Sigmoid colon (tissue), 7 donors: ENCODE measurements at places on chromosomes 1 and 21. TPM values are rescaled to one million over a fixed set of nuclear protein-coding genes. Genes with fewer than 3 reads are reported as not detected.

- H3K27ac ChIP-seq: no peak overlapping the region
- no peak for DNase-seq
- no peaks in the 10 kb centered on the region for H3K4me1 ChIP-seq
- no peak overlapping the region for H3K4me3 ChIP-seq
- H3K27me3 ChIP-seq: no peaks in the 10 kb centered on the region
Observed at GRCh38 chr1:235806123-235806522, 60.6 kb downstream of the LYST start.

- H3K4me1 ChIP-seq: no peaks in the 10 kb centered on the region
- H3K27me3 ChIP-seq: no peaks in the 10 kb centered on the region
- DNase-seq: no peak
- H3K36me3 ChIP-seq: no peaks in the 10 kb centered on the region
- no peak overlapping the region for H3K4me3 ChIP-seq
Observed at GRCh38 chr1:235960809-235961208, 94.1 kb upstream of the LYST start.

DNA sequence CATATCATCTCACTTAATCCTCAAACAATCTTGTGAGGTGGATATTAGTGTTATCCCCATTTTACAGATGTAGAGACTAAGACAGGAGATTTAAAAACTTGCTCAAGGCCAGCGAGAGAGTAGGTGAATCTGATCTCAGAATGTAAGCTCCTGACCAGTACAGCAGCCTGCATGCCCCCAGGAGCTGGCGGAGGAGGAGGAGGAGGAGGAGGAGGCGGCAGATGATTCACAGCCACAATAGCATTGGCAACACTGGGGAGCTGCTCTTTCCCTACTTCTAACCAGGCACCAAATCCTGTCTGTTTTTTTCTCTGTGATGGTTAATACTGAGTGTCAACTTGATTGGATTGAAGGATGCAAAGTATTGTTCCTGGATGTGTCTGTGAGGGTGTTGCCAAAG lies 243.2 kb downstream of the ATG4C start:
- H3K36me3 ChIP-seq: no peaks in the 10 kb centered on the region
- H3K27ac ChIP-seq: no peak overlapping the region
- DNase-seq: no peak
- H3K27me3 ChIP-seq: no peaks in the 10 kb centered on the region
- no peak overlapping the region for H3K4me3 ChIP-seq

GRCh38 chr21:17406202-17406601 lies 106.6 kb upstream of the CXADR start:
- H3K4me3 ChIP-seq: no peak overlapping the region
- H3K36me3 ChIP-seq: no peaks in the 10 kb centered on the region
- no peaks in the 10 kb centered on the region for H3K27me3 ChIP-seq
- no peak for DNase-seq
- no peak overlapping the region for H3K27ac ChIP-seq
- no peaks in the 10 kb centered on the region for H3K4me1 ChIP-seq

GRCh38 chr21:15964236-15964855 lies 234.6 kb downstream of the USP25 start:
- DNase-seq: no peak
- H3K4me1 ChIP-seq: no peaks in the 10 kb centered on the region
- no peaks in the 10 kb centered on the region for H3K36me3 ChIP-seq
- no peak overlapping the region for H3K4me3 ChIP-seq
- H3K27ac ChIP-seq: no peak overlapping the region

DNA sequence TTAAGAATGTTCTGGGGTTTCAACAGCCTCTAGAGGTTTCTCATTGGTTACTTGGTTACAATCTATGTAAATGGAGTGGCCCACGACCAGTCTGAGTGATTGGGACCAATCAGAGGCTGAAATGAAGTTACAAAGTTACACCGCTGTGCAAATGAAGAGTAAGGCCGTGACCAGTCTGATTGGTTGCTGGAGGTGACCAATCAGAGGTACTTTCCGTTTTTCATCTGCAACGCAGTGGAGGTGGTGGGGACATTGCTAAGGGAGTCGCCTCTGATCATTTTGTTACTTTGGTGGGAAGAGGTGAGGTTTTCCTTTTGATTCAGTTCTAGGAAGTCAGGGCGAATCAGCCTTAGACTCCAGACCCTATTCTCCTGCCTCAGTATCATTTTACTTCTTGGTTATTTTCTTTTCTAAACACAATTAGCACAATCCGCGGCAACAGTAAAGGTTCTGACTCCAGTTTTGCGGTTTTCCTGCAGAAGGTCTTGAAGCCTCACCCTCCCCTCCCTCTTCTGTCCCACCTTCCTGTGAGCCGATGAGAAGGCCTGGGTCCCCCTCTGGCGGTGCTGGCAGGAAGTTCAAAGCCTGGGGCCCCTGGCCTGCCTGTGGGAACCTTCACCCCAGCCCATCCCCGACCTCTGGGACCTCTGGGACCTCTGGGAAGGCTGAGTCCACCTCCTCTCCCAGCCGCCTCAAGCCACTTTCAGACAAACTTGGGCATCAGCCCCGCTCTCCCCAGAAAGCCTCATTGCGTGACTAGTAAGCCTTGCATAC lies 38.7 kb upstream of the TTC34 start:
- H3K4me3 ChIP-seq: no peak overlapping the region
- H3K27me3 ChIP-seq: peaks cover 9% of the 10 kb centered on the region
- H3K27ac ChIP-seq: no peak overlapping the region

- H3K4me1 ChIP-seq: no peaks in the 10 kb centered on the region
- peaks cover 28% of the 10 kb centered on the region for H3K36me3 ChIP-seq
- no peak overlapping the region for H3K4me3 ChIP-seq
- H3K27ac ChIP-seq: no peak overlapping the region
Observed at GRCh38 chr1:10105484-10105883, 72.7 kb downstream of the UBE4B start.

GRCh38 chr1:97314685-97315084 lies 593.1 kb downstream of the PTBP2 start:
- no peaks in the 10 kb centered on the region for H3K36me3 ChIP-seq
- no peaks in the 10 kb centered on the region for H3K27me3 ChIP-seq
- no peak overlapping the region for H3K27ac ChIP-seq
- H3K4me3 ChIP-seq: no peak overlapping the region
- DNase-seq: no peak
- H3K4me1 ChIP-seq: no peaks in the 10 kb centered on the region

Gene VWA5B1
- polyA plus RNA-seq: not detected

Gene OLFML3
- polyA plus RNA-seq: 14.1 TPM

Gene MX1
- 76.7 TPM for polyA plus RNA-seq

Gene PTGER3
- 4.0 TPM for polyA plus RNA-seq

Gene DCST1
- polyA plus RNA-seq: not detected
